ENCODE measurements at places on chromosomes 6 and 20. TPM values are rescaled to one million over a fixed set of nuclear protein-coding genes. Genes with fewer than 3 reads are reported as not detected.

ENTPD6 gene
- total RNA-seq: 69.8 TPM

BNIP5 gene
- not detected for total RNA-seq

DNA sequence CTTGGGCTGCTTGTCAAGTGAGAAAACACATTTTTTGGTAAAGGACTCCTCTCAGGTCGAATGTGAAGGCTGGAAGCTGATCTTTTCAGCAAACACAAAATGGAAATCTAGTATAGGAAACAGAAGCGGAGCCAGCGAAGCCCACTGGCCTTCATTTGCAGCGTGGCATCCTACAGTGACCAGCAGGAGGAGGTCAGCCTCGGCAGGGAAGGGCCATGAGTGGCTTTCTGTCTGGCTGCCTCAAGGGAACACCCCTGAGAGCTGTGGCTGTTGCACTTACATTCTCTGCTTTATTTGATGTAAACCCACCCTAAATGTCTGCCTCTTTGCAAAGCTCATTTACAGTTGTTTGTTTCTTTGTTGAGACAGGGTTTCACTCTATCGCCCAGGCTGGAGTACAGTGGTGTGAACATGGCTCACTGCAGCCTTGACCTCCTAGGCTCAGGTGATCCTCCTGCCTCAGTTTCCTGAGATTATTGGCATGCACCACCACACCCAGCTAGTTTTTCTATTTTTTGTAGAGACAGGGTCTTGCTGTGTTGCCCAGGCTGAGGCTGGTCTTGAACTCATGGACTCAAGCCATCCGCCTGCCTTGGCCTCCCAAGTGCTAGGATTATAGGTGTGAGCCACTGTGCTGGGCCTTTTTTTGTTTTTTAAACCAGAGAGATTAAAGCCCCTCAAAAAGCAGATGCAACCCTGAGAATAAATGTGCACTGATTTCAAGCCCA lies 322.0 kb upstream of the SOX4 start:
- H3K27me3 ChIP-seq: no peaks in the 10 kb centered on the region
- H3K4me1 ChIP-seq: no peaks in the 10 kb centered on the region
- no peak overlapping the region for H3K27ac ChIP-seq
- DNase-seq: no peak
- no peaks in the 10 kb centered on the region for H3K36me3 ChIP-seq
- no peak overlapping the region for H3K4me3 ChIP-seq

DNA sequence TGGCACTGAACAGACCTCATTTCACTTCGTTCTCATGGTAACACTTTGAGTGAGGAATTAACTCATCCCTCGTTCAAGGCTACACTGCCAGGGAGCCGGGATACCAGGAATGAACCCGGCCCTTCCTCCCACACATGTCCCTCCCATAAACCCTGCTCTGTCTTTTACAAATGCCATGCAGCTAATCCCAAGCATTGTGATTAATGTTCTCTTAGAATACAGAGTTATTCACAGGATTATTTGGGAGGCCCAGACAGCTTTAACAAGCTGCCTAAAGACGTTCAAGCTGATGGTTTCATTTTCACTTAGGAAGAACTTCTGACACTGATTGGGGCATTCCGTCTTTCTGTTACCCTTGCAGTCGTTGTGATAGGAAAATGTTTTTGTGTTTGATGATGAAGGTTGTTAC lies 42.5 kb upstream of the CD83 start:
- peak overlapping the region; percentile 4 for H3K4me3 ChIP-seq
- no peak for DNase-seq
- no peaks in the 10 kb centered on the region for H3K4me1 ChIP-seq
- no peaks in the 10 kb centered on the region for H3K36me3 ChIP-seq

DNA sequence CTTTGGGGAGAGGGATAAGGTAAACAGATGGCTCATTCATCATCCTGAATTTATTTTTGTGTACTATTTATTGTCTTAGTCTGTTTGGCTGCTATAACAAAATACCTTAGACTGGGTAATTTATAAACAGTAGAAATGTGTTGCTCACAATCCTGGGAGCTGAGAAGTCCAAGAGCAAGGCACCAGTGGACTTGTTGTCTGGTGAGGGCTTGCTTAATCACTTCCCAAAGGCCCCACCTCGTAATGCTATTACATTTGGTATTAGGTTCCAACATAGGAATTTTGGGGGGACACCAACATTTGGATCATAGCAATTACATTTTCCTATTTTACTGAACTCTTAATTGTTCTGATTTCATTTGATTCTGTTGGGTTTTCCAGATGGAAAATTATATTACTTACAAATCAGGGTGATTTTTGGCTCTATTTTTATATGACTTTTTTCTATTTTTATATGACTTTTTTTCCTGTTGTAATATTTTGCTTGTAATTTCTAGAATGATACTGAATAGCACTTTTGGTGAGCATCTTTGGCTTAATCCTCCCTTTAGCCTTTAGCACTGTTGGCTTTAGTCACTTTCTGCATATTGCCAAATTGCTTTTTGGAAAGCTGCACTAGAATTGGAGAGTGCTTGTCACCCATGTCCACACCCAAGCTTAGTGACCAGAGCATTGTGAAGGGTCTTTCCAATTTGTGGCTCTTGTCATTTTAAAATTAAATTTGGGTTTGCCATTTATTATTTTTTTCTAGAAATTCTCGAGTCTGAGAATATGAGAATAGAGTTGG lies 43.7 kb upstream of the TULP4 start:
- DNase-seq: no peak
- no peak overlapping the region for H3K27ac ChIP-seq
- H3K4me1 ChIP-seq: no peaks in the 10 kb centered on the region
- H3K4me3 ChIP-seq: no peak overlapping the region
- H3K27me3 ChIP-seq: no peaks in the 10 kb centered on the region

- H3K4me1 ChIP-seq: no peaks in the 10 kb centered on the region
- no peaks in the 10 kb centered on the region for H3K27me3 ChIP-seq
- DNase-seq: peak; percentile 39
- H3K4me3 ChIP-seq: no peak overlapping the region
- H3K36me3 ChIP-seq: no peaks in the 10 kb centered on the region
- no peak overlapping the region for H3K27ac ChIP-seq
Observed at GRCh38 chr6:68279793-68280557, 355.1 kb upstream of the ADGRB3 start.

GRCh38 chr6:118652051-118652615 lies 742 bp upstream of the CEP85L start:
- H3K4me1 ChIP-seq: no peaks in the 10 kb centered on the region
- H3K36me3 ChIP-seq: no peaks in the 10 kb centered on the region
- H3K27ac ChIP-seq: no peak overlapping the region

DNA sequence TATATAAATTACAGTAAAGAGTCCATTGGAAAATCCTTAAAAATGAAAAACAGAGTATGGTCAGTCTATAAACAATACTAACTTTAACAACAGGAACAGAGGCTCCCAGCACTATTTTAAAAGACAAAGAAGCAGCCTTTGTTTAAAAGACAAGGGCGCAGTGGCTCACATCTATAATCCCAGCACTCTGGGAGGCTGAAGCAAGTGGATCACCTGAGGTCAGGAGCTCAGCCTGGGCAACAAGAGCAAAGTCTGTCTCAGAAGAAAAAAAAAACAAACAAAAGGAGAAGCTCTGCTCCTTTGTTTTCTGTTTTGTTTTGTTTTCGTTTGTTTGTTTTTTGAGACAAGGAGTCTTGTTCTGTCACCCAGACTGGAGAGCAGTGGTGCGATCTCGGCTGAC lies 89.4 kb downstream of the DTNBP1 start:
- no peak overlapping the region for H3K4me3 ChIP-seq
- peaks cover 3% of the 10 kb centered on the region for H3K36me3 ChIP-seq

- H3K36me3 ChIP-seq: peaks cover 2% of the 10 kb centered on the region
- H3K27me3 ChIP-seq: no peaks in the 10 kb centered on the region
- no peak overlapping the region for H3K4me3 ChIP-seq
- DNase-seq: no peak
- H3K27ac ChIP-seq: no peak overlapping the region
Observed at GRCh38 chr6:161254464-161255253, 19.2 kb downstream of the AGPAT4 start.

DNA sequence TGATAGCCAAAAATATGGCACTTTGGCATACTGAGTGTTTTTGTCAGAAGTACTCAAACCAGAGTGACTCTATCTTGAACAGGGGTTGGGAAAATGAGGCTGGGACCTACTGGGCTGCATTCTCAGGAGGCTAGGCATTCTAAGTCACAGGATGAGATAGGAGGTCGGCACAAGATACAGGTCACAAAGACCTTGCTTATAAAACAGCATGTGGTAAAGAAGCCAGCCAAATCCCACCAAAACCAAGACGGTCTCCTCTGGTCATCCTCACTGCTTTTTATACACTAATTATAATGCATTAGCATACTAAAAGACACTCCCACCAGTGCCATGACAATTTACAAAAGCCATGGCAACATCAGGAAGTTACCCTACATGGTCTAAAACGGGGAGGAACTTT lies 985.1 kb downstream of the HACE1 start:
- no peak for DNase-seq
- no peaks in the 10 kb centered on the region for H3K36me3 ChIP-seq
- no peaks in the 10 kb centered on the region for H3K4me1 ChIP-seq
- no peaks in the 10 kb centered on the region for H3K27me3 ChIP-seq
- no peak overlapping the region for H3K4me3 ChIP-seq
- H3K27ac ChIP-seq: no peak overlapping the region

GRCh38 chr6:122412001-122412400 lies 12.5 kb downstream of the HSF2 start:
- no peak overlapping the region for H3K27ac ChIP-seq
- H3K4me1 ChIP-seq: no peaks in the 10 kb centered on the region
- DNase-seq: no peak
- H3K27me3 ChIP-seq: no peaks in the 10 kb centered on the region

Data from aorta (tissue), 5 donors.